ENCODE measurements at places on chromosomes 2 and 18.

DNA sequence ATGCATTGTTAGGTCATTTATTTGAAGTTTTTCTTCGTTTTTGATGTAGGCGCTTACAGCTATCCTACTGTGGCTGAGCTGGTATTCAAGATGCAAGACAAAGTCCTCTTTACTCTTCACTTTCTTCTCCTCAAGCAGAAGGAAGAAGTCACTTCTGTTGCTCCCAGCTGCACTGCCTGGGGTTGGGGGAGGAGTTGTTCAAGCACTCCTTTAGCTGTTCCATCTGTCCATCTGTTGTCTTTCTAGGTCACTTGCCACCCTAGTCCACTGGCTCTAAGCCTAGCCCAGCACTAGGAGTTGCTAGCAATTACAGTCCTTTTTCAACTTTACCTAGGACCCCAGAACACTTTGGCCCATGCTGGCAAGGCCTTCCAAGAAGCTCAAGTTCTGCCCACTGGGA, 200.6 kb upstream of the RBMS1 start:
- no peaks in the 10 kb centered on the region for H3K27me3 ChIP-seq
- H3K36me3 ChIP-seq = no peaks in the 10 kb centered on the region
- DNase-seq = no peak
- no peak overlapping the region for H3K27ac ChIP-seq
- H3K4me3 ChIP-seq = no peak overlapping the region

DNA sequence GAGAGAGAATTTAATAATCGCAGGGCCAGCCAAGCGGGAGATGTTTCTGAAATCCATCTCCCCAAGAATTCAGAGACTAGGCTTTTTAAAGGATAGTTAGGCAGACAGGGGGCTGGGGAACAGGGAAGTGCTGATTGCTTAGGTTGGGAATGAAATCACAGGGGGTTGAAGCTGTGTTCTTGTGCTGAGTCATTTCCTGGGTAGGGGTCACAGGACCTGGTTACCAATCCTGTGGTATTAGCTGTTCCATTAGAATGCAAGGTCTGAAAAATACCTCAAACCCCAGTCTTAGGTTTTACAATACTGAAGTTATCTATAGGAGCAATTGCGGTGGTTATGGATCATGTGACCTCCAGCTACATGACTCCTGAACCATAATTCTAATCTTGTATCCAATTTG, 4.6 kb downstream of the SP140 start:
- H3K4me1 ChIP-seq = no peaks in the 10 kb centered on the region
- H3K27me3 ChIP-seq = no peaks in the 10 kb centered on the region
- H3K36me3 ChIP-seq = no peaks in the 10 kb centered on the region
- no peak overlapping the region for H3K4me3 ChIP-seq

DNA sequence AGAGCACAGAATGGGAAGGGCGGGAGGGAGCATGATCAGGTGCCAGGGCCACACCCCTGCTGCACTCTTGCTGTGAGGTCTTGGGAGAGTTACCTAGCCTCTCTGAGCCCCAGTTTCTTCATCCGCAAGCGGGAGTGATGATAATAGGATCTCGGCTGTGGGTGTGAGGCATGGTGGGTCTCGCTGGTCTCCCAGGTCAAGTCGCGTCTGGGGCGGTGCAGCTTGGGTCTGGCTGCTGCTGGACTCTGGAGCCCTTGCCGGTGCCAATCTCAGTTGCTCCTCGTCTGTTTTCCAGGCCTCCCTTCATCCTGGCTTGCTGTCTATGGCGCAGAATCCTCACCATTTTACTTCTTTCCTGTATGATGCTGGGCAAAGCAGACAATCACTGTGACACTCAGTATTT, 130.3 kb upstream of the RAB12 start:
- no peak overlapping the region for H3K4me3 ChIP-seq
- DNase-seq = no peak
- no peaks in the 10 kb centered on the region for H3K27me3 ChIP-seq
- no peak overlapping the region for H3K27ac ChIP-seq
- H3K4me1 ChIP-seq = no peaks in the 10 kb centered on the region
- H3K36me3 ChIP-seq = no peaks in the 10 kb centered on the region

GRCh38 chr2:96100893-96101304, 15.5 kb downstream of the ADRA2B start:
- DNase-seq = no peak
- H3K36me3 ChIP-seq = no peaks in the 10 kb centered on the region
- H3K4me3 ChIP-seq = no peak overlapping the region
- H3K4me1 ChIP-seq = no peaks in the 10 kb centered on the region
- H3K27me3 ChIP-seq = no peaks in the 10 kb centered on the region
- no peak overlapping the region for H3K27ac ChIP-seq

DNA sequence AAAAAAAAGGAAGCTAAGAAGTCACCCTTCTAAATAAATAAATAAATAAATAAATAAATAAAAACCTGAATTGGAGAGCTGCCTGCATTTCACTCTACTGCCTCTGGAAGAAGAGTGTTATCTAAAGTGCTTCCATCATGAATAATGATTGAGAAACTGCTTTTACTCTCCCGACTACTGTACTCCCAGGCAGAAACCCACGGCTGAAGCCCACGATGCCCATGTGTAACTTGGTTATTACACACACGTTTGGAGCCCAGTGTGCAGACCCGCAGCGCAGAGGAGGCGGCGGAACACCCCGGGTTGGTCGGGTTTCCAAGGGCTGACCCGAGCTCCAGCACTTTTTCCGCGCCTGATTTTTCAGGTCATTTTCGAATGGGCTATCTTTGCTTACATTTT, 697 bp upstream of the SPATS2L start:
- H3K27me3 ChIP-seq = no peaks in the 10 kb centered on the region
- no peak for DNase-seq
- no peak overlapping the region for H3K27ac ChIP-seq
- H3K4me1 ChIP-seq = peaks cover 3% of the 10 kb centered on the region

DNA sequence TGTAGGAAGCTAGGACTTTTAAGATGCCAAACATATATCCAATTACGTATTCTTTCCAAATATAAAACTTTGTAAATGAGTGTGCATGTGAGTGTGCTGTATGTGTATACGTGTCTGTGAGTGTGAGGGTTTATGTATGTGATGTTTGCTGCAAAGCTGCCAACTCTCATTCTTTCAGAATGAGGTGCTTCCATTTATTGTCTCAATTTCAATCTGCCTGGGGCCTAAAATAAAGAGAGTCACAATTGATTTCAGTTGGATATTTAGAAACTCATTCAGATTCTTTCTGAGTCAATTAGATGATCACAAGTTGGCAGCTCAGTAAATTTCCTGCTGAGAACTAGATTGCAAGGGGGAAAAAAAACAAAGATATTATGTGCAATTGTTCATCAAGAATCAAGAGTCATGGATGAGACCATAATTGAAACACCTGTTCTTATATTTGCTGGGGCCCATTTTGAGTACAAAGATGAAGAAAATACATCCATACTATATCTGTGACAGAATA, 621.2 kb upstream of the ACVR2A start:
- no peak overlapping the region for H3K4me3 ChIP-seq
- no peaks in the 10 kb centered on the region for H3K4me1 ChIP-seq
- H3K27me3 ChIP-seq = no peaks in the 10 kb centered on the region
- no peak overlapping the region for H3K27ac ChIP-seq

DNA sequence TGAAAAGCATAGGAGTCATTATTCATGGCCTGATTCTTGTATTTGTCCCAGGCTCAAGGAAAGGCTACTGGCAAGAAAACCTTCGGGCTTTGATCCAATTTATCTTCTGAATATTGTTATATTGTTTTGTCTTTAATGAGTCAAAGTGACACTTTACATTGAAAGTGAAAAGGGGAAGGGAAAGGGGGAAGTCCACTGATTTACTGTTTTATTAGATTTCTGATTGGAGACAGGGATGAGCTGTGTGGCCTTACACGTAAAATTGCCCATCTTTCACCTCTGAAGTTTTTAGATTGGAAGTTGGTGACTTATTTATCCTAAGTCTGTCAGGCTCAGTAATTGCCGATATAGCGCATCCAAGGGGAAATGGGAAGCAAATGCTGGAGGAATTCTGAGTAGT, 843.8 kb upstream of the LRRTM1 start:
- no peak overlapping the region for H3K27ac ChIP-seq
- H3K27me3 ChIP-seq = no peaks in the 10 kb centered on the region
- DNase-seq = no peak
- no peaks in the 10 kb centered on the region for H3K36me3 ChIP-seq
- H3K4me3 ChIP-seq = no peak overlapping the region

DNA sequence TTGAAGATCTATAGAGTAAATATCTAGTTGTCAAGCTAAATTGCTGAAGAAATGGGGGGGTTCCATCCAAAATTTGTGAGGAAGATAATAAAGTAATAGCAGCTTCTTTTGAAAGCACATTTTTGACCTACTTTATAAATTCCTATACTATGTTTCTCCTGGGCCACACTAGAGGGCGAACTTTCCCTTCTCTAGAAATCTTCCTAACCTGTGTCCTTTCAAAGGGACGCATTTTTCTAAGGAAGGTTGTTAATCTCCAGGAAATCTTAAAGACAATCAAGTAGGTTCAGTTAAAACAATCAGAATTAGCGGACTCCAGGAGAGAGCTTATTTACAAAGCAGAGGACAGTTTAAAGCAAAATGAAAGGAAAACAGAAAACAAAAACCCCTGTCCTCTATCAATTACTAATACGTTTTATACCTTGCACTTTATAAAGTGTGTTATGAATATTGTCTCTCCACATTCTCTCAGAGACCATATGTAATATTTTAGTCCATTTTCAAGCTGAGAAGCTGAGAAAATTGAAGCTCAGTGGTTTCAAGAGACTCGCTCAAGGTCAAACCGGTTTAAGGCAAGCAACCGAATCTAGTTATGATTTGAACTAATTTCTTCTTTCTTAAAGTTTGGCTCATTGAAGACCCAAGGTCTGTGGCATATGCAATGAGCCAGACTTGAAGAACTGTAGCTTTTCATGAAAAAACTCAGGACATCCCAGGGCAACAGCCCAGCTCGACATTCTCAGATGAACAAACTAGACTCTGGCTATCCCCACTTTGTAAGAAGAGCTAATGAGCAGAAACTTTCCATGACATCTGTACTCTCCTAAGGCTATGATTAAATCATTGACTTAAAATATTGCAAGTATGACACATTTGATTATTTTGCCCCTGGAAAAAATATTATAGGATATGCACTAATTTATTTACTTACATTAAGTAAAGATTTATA, 273.6 kb downstream of the PAX3 start:
- H3K4me1 ChIP-seq = no peaks in the 10 kb centered on the region
- peaks cover 1% of the 10 kb centered on the region for H3K27me3 ChIP-seq
- H3K36me3 ChIP-seq = no peaks in the 10 kb centered on the region
- H3K4me3 ChIP-seq = no peak overlapping the region
- peak; percentile 64 for DNase-seq
- H3K27ac ChIP-seq = no peak overlapping the region

DNA sequence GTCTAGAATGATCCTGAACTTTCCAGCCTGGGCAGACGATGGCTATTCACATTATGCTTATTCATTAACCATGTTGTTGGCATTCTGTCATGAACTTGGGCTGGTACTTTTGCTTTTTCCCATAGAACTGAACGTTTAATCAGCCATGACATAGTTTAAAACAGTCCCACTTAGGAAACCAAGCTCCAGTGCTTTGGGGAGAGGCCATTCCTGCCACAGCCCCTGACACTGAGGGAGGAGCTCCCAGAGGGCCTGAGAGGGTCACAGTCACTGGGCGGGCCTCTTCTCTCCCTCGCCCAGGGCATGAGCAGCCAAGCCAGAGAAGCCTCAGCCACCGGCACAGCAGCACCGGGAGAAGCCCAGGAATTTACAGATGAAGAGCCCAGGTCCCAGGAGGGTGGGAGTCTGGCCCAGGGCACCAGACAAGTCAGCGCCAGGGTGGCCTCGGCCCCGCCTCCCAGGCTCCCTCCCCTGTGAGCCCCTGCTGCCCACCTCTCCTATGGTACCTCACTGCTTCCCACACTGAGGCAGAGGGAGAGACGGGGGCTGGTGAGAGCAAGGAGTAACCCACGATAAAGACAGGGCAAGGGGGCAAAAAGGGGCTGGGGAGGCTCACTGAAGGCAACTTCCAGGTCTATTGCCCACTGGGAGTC, 33.6 kb downstream of the MAL start:
- DNase-seq = no peak
- H3K4me3 ChIP-seq = no peak overlapping the region
- no peak overlapping the region for H3K27ac ChIP-seq
- no peaks in the 10 kb centered on the region for H3K27me3 ChIP-seq
- no peaks in the 10 kb centered on the region for H3K36me3 ChIP-seq
- no peaks in the 10 kb centered on the region for H3K4me1 ChIP-seq

GRCh38 chr2:29317077-29317517, 201.9 kb downstream of the CLIP4 start:
- H3K4me3 ChIP-seq = no peak overlapping the region
- DNase-seq = no peak
- H3K27me3 ChIP-seq = no peaks in the 10 kb centered on the region
- H3K36me3 ChIP-seq = no peaks in the 10 kb centered on the region
- H3K27ac ChIP-seq = no peak overlapping the region

GRCh38 chr2:176206136-176206535, 17.7 kb downstream of the HOXD1 start:
- no peak for DNase-seq
- no peak overlapping the region for H3K27ac ChIP-seq

DNA sequence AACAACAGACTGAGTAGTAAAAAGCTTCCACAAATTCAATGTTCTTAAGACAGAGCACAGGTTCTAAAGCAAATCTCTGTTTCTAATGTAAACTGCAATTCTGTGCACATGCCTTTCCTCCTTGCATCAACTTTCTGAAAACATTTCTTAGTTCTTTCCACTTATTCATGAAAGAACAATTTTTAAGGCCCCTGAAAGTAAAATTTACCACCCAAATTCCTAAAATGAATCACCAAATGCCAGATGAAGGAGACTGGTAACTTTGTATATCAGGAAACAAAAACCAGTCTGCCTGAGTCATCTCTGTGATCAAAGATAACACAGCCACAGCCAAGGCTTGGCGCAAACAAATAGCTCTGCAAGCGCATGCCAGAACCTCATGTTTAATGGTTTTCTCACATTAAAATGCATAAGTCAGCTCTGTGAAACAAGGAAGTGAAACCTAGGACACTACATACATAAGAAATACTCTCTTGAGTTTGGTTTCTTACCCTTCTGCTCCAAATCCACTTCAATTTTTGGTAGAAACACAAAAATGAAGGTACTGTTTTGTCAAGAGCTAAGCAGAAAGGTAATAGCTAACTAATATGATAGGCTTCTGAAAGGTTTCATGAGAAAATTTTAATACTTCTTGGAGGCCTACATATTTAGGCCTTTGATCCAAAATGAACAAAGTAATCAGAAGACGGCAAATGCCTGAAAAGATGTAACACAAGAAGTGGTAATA, 169.4 kb downstream of the THADA start:
- no peaks in the 10 kb centered on the region for H3K36me3 ChIP-seq
- no peaks in the 10 kb centered on the region for H3K27me3 ChIP-seq
- no peak overlapping the region for H3K4me3 ChIP-seq
- H3K4me1 ChIP-seq = no peaks in the 10 kb centered on the region
- DNase-seq = no peak

GRCh38 chr18:44680273-44681075, at the start of gene SETBP1:
Gene SETBP1 (plus strand): TSS chr18:44680888. CDS start chr18:44701347, 20,459 bp downstream.
- peaks cover 3% of the 10 kb centered on the region for H3K4me1 ChIP-seq
- peaks cover 2% of the 10 kb centered on the region for H3K27me3 ChIP-seq

- H3K4me1 ChIP-seq = peaks cover 10% of the 10 kb centered on the region
- DNase-seq = no peak
- no peak overlapping the region for H3K27ac ChIP-seq
- no peak overlapping the region for H3K4me3 ChIP-seq
- no peaks in the 10 kb centered on the region for H3K36me3 ChIP-seq
Observed at GRCh38 chr2:216559625-216560156, 61.0 kb downstream of the RPL37A start.

All from iPS DF 6.9 (cell line).